Inflammatory macrophage treated with lipopolysaccharide for 4 hours (primary cell): ENCODE measurements at places on chromosomes 4 and X.

DNA sequence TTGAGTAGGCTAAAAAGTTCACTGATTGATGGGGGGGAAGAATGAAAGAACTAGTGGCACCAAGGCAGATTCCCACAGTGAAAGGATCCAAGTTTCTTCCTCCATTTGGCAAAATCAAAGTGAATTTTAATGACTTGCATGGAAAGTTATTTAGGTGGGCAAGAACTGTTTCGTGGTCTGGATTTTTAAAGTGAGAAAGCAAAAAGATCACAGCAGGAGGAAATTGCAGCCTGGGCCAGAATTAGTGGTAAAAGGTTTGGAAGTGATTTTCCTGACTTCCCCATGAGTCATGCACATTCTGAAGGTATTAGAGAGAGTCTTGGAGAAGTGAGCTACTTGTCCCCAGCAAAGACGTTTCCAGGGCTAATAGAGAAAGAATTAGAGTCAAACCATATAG is 207.8 kb downstream of the ANTXR2 start:
- no peak for DNase-seq

GRCh38 chrX:1521459-1521956 is 15.5 kb downstream of the P2RY8 start:
- DNase-seq, result peak; percentile 86

DNA sequence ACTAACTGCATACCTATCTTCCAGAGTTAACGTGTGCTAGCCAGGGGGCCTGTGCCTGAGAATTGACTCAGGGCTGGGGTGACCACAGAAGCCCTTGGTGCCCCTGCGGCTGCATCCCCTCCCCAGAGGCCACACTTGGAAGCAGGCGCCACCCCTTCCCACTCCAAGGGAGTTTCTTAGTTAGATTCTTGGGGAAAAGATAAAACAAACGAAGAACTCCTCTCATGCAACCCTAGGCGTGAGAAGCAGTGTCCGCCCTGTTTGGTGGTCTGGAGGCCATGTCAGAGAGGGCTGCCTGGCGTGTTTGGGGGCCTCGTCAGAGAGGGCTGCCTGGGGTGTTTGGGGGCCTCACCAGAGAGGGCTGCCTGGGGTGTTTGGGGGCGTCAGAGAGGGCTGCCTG is 50.3 kb upstream of the HGFAC start:
- DNase-seq, result no peak

- no peak for DNase-seq
Observed at GRCh38 chrX:96094616-96095015, 590.0 kb upstream of the DIAPH2 start.

DNA sequence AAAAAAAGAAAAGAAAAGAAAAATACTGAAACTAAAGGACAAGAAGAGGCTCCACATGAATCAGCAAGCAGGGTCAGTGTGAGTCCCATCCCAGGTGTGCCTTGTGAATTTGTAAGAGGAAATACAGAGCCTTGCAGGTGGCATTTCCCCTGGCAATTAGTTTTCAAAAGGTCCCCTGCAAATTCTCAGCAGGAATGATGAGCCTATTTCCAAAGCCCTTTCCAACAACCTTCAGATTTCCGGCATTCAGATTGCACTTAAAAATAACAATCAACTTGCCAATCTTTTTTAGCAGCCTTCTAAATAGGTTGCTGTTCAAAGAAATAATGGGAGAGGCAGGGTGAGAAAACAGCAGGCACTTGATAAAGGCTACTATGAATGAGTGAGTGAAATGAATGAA is 66.4 kb upstream of the OR13H1 start:
- DNase-seq, result no peak

DNA sequence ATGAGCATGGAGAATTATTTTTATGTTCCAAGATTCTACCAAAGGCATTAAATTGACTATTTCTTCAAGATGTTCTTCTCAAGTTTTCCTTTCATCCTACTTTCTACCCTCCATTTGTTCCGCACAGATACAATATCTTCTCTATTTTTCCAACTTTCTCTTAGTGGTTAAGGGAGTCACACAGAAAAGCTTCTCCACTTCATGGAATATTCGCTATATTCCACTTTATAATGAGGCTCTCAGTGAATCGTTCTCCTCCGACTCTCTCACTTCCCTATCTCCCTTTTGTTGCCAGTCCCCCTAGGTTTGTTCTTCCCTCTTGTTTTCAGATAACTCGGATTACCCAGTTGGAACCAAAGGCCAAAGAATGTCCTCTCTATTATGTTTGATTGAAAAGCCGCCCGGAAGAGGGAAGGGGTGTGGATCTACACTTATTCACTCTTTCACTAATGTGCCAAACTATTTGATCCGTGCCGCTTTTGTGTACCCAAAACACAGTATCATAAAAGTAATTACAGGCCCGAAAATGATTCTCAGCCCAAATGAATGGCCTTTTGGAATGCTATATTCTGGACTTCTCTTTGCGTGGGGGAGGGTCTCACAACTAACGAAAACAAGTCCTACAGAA is 1.2 kb downstream of the SH3D19 start:
- DNase-seq, result no peak

DNA sequence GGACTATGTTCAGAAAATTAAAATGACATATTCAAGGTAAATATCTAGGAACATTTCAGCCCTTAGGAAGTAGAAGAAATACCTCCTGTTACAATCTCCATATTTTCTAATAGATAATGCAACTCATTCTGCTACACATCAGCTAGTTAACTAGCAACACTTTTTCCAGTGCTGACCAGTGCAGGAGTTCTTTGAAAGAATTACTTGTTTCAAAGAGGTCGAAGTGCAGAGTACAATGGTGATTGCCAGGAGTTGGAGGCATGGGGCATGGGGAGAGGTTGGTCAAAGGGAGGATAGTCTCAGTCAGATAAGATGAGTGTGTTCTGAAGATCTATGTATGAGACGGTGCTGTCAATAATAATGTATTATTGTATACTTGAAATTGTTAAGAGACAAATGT is 53.1 kb downstream of the MTNR1A start:
- no peak for DNase-seq

GRCh38 chr4:54067166-54067565 is 2.8 kb upstream of the CHIC2 start:
- no peak for DNase-seq

GRCh38 chr4:68874507-68874906 is 58.7 kb downstream of the UGT2B10 start:
- DNase-seq, result no peak

GRCh38 chr4:140641105-140641555 is 72.4 kb upstream of the UCP1 start:
- DNase-seq, result no peak

GRCh38 chrX:13840121-13840520 is 23.2 kb upstream of the GPM6B start:
- no peak for DNase-seq

DNA sequence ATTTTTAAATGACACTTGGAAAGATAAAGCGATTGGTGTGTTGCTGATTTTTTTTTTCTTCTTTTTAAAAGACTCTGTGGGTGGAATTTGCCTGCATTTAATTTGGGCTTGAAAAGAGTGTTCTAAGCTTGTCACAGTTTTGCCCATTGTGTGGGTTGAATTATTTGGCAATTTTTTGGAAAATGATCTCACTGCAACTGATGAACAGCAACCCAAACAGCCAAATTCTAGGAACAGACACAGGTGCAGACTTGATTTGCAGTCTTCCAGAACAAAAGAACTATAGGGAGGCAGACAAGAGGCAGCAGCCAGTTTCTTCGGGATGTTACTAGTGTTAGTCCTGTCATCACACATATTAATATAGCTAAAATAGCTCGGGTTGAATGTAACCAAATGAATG is 40.5 kb downstream of the CASP6 start:
- DNase-seq, result no peak

DNA sequence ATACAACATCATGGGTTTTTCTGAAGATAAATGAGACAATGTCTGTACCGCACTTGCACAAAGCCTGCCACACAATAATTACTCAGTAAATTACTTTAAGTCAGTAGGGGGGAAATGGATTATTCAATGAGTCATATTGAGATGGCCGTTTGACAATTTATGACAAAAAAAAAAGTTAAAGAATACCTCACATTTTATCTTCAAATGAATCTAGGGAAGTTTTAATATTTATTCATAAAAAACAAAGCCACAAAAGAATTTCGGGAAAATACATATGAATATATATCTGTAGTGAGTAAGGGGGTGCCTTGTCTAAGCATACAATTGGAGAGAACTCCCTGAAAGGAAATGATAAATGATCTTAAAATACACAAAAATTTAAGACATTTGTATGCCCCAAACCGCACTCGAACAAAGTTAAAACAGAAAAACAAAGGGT is 197.0 kb upstream of the SLC7A11 start:
- no peak for DNase-seq

GRCh38 chrX:46737462-46737861 is 21.5 kb downstream of the SLC9A7 start:
- no peak for DNase-seq

GRCh38 chr4:5199912-5200311 is 148.6 kb downstream of the STK32B start:
- no peak for DNase-seq

DNA sequence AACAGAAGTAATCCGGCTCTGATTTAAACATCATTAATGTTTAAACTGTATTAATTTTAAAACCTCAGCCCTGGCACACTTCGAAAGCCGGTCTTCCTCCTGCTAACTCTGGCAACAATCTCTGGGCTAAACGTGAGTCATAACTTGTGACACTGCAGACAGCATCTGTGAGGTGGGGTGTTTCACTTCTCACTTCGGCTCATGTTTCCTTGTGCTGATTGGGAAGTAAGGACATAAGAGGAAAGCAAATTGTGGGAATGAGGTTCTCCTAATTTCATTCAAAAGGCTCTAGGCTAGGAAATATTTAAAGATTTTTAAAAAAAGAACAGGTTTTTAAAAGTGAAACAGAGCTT is 139.9 kb upstream of the USP9X start:
- peak; percentile 82 for DNase-seq

DNA sequence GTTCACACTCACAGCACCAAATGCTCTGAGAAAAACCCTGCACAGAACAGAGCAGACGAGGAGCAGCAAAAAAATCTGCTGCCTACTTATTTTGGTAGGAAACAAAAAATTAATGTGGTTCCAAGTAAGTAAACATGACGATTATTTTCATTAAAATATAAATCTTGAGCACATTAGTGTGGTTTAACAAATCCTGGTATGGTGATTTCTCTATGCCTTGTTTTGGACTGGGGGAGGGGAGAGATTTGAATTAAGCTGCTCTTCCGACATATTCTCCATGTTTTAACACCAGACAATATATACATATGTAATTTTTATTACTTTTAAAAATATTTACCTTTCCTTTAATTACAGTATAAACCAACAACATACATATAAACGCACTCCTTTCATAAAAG is 1.8 kb downstream of the CAMK2D start:
- no peak for DNase-seq

- no peak for DNase-seq
Observed at GRCh38 chrX:133402042-133402453, 13.2 kb downstream of the GPC4 start.

DNA sequence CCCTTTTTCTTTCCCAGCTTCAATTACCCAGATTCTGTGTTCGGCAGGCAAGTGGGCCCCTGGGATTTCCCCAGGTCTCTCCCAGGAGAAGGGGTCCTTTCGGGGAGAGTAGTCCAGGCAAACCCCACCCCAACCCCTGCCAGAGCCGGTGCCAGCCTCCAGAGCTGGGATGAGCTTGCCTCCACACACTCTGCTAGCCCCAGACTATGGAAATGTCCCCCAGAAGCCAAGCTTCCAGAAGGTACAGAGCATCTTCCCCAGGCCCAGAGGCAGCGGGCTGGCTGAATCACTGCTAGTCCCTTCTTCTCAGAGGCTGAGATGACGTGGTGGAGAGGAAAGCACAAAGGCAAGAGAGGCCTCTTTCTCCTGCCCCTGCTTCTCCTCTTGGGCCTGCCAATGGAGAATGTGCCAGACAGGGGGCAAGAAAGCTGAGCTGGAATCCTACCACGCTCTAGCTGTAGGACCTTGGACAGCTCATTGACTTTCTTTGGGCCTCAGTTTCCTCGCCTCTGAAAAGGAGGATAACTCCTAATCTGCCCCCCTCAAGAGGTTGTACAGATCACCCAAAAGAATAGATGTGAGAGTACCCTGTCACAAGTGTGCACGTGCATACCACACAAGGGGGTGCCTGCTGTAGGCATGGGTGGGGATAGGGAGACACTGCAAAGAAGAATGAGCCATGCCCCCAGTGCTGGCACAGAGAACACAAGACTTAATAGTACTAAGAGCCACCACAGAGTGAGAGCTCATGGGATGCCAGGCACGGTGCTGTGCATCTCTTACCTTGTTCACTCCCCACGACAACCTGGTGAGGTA is 2.1 kb downstream of the SASH3 start:
- peak; percentile 36 for DNase-seq

DNA sequence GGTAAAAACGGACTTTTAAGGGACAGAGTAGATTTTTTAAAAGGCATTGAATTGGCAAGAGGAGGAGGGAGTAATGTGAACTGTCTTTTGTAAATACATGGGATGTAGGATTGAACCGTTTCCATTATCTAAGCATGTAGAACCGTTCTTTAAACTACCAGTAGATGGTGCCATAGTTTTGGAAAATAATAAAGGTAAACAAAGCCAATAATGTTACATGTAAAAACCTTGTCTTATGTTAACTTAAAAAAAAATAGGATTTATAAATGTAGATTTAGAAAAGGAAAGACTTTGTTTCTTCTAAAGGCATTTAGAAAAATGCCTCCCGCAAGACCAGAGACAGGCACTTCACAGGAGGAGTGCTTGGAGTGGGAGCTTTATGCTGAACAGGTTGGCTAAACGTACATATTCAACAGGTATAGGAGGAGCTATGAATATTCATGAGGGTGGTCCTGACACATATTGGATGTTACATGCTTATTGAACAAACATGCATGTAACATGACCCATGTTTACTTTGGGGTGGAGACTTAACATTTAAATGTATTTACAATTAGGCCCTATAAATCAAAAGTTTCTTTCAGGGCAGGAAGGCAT is 45.5 kb upstream of the FAM241A start:
- peak; percentile 60 for DNase-seq

DNA sequence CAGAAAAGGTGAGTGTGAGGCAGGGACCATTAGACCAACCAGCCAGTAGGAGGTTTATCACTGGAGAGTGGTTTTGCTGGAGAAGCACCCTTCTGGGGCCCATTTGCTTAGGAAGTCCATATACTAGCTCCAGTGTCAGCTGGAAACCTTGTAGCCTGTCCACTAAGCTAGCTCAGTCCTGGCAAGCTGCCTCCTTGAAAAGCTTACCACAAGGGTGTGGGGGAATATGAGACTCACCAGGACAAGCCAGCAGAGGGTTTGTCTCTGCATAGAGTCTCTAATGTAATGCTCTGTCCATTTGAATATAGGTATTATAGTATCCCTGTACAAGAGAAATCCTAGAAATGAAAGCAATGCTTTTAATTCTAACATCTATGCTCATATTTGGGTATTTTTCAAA is 86.3 kb downstream of the FBXL5 start:
- DNase-seq, result no peak

GRCh38 chr4:40350627-40351227 is 15.6 kb downstream of the CHRNA9 start:
- DNase-seq, result peak; percentile 5

GRCh38 chr4:38920186-38920585 is 52.6 kb downstream of the FAM114A1 start:
- DNase-seq, result no peak

GRCh38 chr4:183276106-183276505 is 44.0 kb downstream of the CLDN22 start:
- DNase-seq, result no peak
